ENCODE measurements at places on chromosomes 5 and 9.

GRCh38 chr9:134360897-134361296 lies 34.6 kb downstream of the RXRA start:
- no peak for DNase-seq

GRCh38 chr9:19404283-19405075 lies 4.3 kb upstream of the ACER2 start:
- no peak for DNase-seq

DNA sequence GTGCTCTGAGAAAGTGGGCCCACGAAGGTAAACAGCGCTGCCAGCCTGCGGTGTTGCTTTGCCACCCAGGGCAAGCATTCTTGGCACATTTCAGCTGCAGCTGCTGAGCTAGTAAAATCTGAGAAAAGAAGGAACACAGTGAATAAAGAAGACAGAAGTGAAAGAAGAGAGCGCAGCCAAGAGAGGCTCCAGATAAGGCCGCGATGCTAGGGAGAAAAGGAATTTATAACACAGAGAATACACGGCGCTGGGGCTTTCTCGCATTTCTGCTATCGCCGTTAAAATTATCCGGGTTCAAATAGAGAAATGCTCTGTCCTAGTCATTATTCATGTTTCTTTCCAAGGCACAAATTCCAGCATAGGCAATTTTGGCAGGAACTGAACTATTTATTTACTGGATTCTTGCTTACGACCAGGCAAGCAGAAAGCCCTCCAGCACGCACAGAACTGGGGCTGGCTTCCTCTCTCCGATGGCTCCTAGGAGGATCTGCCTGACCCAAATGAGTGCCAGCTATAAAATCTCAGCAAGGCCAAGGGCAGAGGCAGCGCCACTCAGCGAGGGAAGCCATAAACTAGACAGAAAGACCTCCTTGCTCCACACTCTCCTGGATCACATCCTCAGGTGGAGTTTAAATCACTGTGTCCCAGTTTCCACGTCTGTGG lies 111.2 kb downstream of the ATPSCKMT start:
- no peak for DNase-seq

DNA sequence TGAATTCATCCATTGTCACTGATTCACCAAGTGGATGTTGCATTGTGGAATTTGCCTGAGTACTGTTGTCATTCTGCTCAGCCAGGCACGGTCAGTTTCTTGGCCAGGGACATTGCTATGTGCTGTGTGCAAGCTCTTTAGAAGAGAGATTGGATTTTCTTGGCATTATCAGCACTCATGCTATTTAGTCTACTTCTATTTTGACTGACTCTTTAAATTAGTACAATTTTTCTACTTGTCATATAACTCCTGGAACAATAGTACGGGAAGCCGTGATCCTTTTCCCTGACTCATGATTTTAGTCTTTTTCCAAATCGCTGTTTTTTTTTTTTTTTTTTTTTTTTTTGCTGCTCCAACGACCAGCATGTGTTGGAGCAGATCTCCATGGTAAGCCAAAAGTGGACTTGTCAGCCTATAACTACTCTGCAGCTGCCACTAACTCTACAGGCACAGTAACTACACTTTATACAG lies 129.7 kb downstream of the CDC42SE2 start:
- no peak for DNase-seq

DNA sequence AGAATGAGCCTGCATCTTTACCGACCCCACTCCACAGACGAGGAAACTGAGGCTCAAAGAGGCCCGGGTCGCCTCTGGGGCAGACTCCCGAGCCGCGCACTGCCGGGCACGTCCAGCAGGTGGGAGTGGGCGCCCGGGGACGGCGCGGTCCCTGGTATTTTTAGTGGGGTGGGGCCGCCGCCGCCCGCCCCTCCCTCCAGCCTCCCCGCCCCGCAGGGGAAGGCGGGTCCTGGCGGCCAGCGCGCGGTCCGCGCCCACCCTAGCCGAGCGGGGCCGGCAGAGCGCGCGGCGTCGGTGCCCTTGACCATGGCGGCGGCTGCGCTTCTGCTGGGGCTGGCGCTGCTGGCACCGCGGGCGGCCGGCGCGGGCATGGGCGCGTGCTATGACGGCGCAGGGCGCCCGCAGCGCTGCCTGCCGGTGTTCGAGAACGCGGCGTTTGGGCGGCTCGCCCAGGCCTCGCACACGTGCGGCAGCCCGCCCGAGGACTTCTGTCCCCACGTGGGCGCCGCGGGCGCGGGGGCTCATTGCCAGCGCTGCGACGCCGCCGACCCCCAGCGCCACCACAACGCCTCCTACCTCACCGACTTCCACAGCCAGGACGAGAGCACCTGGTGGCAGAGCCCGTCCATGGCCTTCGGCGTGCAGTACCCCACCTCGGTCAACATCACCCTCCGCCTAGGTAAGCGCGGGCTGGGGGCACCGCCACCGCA lies at the start of gene LAMC3:
Gene LAMC3 (plus strand): TSS at position 266 of the 710 bp plus-strand sequence. CDS start 41 bp downstream, at position 307.
- no peak for DNase-seq

- DNase-seq, result no peak
Observed at GRCh38 chr5:93058309-93058708, 522.7 kb downstream of the NR2F1-AS1 start.

GRCh38 chr5:68032216-68032762 lies 183.3 kb upstream of the PIK3R1 start:
- no peak for DNase-seq

DNA sequence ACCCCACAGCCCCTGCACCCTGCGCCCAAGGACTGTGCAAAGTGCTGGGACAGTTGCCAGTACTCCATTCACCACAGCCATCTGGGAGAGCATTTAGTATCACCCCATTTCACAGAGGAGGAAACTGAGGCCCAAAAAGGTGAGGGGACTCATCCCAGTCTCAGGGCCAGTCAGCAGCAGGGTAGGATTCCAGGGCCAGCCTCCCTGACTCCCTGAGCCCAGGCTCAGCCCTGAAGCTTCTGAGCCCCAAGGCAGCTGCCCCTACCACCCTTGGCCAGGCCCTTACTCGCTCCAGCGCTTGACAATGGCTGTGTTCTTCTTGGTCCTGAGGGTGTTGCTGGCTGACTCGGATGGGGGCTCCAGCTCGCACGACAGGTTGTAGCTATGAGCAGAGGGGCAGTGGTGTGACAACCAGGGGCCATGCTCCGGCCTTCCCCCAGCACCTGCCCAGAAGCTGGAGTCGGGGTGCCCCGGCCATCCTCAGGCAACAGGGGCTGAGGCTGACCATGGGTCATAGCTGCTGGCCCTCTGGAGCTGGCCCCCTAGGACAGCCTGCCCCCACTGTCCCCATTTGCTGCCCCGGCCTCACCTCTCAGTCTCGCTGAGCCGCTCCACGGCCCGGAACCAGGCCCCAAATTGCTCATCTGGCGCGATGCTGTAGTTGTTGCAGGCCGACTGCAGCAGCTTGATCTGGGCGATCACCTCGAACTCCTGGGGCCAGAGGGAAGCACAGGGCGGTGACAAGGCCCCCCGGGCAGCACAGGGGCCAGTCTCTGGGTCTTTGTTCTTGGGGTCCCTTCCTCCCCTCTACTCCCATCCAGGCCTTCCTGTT lies 18.6 kb downstream of the RALGDS start:
- no peak for DNase-seq

DNA sequence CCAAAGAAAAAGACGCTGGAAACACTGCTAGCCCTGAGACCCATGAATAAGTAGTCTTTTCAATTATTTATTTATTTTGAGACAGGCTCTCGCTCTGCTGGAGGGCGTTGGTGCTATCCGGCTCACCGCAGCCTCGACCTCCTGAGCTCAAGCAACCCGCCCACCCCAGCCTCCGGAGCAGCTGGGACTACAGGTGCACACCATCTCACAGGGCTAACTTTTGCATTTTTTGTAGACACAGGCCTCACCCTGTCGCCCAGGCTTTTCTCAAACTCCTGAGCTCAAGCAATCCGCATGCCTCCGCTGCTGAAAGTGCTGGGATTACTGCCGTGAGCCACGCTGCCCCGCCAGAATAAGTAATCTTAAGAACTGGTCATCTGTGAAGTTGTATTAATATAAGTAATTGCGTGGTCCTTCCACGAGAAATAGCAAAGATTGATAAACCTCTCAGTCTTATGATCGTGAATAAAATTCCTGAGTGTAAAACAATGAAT lies 1.6 kb downstream of the ANXA2R start:
- peak; percentile 52 for DNase-seq

DNA sequence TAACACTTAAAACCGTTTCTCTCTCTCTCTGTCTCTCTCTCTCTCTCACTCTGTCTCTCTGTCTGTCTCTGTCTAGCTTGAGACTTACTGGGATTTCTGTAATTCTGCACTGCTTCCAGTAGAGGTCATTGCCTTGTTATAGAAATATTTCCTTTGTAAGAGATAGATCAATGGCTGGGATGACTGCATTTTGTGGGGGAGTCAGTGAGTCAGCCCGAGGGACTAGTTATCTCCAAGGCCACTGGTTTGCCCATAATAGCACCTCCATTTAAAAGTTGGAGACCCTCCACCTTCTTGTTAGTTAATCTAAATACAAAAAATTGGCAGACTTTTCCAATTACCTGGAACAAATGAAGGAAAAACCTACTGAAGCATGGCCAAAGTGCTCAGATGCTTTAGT lies 547.2 kb downstream of the LRRC70 start:
- DNase-seq, result peak; percentile 3

DNA sequence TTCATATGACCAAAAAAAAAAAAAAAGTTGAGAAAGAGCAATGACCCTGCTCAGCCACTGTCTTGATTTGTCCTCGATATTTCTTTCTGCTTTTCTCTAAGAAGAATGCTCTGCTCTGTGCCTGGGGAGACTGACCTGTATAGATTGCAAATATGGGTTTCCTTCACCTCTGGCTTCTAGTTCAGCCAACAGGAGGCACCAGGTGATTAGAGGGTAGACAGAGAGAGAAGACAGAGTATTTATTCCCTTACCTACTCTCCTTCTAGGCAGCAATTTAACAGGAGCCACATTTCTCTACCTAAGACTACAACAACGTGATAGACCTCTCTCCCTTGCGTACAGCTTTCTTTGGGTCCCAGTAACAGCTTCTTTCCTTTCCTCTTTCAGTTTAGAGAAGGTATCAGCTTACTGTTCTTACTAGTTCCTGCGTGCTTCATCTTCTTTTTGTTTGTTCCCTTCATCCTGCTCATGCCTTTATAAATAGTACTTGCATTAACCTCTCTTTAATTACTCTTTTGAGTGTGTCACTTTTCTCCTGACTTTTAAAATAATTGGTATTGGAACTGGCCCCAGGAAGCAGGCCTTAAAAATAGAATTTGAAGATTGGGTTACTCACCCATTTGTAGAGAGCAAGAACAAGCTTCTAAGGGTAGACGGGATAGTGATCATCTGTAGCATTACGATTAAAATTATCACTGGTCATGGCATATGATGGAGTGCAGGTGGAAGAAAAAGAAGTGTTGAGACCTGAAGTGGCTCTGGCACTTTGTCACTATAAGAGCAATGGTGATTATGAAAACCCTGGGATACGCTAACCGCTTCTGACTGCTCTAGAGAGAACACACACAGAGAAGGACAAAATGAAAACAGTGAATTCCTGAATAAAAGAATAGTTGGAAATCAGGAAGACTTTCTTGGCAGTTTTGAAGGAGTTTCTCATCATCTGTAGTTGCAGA lies 161.2 kb upstream of the FSTL4 start:
- no peak for DNase-seq
